ENCODE measurements at places on chromosomes 5 and 9.

DNA sequence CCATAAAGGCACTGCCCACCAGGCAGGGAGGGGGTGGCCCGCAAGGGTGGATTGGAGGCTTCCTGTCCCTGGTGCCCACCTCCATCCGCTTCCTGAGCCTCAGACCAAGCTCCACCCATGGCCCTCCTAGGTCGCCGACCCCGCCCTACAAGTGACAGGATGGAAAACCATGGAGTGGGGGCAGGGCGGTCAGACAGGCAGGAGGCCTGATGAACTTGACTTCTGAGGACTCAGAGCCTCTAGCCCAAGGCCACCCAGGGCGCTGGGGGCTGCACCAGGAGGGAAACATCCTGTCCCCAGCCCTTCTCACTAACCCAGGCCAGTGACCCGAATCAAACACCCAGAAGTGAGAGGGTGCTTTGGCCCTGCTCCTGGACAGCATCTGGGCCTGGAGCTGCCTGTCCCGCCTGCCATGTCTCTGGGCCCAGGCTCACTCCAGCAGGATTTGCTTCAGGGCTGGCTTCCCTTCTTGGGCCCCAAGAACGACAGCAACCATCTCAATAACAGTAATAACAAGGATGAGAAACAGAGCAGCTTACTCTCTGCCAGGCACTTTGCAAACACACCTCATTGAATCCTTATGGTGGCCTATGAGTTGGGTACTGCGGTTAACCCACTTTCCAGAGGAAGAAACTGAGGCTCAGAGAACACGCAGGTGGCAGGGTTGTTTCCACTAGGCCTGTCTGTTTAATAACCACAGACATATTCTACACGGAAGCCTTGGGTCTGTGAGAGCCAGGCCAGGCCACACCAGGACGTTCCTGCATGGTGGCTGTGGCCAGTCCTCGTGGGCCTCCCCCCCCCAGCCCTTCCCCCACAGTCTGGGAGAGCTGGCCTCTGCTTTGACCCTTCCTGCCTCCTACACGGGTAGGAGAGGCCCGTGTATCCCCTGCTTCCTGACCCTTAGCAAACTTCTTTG lies 4.4 kb upstream of the ST6GALNAC6 start:
- DNase-seq, result no peak

DNA sequence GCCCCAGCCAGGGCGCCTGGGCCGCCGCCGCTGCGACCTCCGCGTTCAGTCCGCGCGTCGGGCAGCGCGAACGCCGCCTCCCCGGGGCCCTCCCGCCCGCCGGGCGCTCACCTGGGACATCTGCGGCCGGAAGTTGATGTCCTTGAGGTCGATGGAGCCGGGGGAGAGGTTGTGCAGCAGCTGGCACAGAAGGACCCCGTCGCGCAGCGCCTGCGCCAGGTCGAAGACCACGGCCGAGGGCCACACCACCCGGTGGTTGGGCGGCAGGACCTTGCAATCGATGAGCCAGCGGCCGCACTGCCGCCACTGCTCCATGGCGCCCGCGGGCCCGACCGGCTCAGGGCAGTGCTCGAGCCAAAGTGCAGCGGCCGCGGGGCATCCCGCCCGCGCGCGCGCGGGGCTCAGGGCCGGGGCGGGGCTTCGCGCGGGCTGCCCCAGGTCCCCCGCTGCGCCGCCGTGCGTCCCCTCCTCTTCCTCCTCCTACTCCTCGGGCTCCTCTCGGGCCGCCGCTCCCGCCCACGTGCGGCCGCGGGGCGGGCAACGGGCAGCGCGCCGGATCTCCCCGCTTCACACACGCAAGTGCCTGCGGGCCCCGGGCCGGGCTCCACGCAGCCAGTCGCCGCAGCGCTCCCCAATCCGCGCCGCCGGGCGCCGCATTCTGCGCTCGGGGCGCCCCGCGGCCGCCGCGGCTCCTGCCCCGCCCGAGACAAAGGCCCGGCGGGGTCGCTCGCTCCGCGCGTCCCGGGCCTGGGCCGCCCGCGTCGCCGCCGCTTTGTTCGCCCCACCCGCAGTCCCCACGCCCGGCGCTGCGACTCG lies at the start of gene VAV2:
VAV2 (minus strand) TSS at position 361 of the 816 bp plus-strand sequence; CDS start at position 315, 46 bp downstream.
- DNase-seq, result peak; percentile 87

- no peak for DNase-seq
Measured at GRCh38 chr5:132234684-132235062, 7.0 kb upstream of the P4HA2 start.

- DNase-seq, result peak; percentile 58
Measured at GRCh38 chr9:105127863-105128220, 116.6 kb upstream of the SLC44A1 start.

GRCh38 chr5:74063346-74063745 lies 437.4 kb downstream of the ARHGEF28 start:
- no peak for DNase-seq

DNA sequence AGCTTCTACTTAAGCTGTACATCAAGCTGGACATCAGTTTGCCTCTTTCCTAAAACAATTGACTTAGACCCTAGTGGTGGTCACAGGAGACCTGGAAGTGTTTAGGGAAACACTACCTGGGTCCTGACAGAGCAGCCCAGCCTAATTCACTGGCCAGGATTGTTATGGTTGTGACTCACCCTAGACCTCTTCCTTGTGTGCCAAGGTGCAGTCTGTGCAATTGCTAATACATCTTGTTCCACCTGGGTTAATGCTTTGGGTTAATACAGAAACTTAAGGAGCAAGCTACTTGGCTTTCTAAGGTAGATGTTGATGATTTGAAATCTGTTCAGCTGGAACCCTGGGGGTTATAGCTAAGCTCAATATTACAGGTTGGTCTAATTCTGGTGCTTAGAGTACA lies 48.7 kb upstream of the SLC46A2 start:
- DNase-seq, result no peak

GRCh38 chr5:72408603-72409002 lies 88.4 kb downstream of the PTCD2 start:
- peak; percentile 45 for DNase-seq

- no peak for DNase-seq
Measured at GRCh38 chr5:176788091-176788490, 22.3 kb upstream of the UNC5A start.

DNA sequence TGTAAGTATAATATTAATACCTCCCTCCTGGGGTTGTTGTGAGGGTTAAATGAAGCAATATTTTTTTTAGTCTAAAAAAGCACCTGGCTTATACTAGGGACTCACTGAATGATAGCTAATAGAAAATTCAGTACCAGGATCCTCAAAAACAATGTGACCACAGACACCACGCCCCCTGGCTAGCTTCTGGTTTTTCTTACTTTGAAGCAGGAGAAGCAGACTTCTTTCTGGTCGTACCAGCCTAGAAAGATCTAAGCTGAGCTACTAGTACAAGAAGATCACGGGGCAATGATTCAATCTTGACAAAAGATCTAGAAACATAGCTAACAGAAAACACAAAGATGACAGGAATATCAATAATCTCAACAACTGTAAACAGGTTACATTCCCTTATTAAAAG lies 218.5 kb upstream of the SLC30A5 start:
- no peak for DNase-seq

DNA sequence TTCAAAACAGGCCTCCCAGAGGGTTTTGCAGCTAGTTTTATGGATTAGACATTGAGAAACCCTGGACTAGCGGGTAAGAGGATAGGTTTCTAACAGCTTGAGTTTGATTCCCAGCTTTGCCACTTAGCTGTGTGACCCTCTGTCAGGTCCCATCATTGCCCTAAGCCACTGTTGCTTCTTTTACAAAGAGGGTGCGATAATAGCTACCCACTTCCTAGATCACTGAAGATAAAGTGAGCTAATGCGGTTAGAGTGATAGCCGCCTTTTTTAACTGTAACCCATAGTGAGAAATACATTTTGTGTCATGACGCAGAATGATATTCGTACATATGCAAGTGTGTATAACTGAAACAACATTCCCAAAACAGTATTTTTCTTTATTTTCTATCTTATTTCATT lies 40.3 kb downstream of the CSF1R start:
- DNase-seq, result no peak

DNA sequence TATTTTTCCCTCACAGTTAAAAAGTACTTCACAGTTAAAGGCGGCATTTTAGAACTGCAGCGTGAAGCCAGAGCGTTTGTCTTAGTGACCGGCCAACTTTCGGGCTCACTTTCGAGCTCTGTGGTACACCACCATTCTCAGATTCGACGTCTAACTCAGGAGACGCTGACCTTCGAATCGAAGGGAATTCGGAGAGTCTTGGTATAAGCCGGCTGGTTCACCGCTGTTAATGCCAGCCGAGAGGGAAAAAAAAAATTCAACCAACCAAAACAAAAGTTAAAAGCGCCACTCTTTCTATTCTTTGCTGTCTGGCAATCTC lies 544 bp upstream of the SNX24 start:
- no peak for DNase-seq

DNA sequence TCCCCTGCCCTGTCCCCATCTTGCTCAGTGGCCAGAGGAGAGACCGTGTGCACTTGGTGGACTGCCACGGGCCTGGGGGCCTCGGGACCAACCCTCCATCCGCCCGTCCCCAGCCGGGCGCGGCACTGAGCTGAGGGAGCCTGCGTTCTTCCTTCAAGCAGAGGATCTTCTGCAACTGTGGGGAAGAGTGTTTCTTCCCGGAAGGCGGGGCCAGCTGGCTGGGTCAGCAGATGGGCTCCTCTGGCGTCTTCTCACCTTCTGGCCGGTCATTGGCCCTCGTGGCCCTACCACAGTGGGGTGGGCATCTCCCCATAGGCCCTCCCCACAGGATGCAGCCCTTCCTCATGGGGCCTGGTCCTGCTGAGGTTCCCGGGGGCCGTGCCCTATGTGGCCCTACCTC lies 17.4 kb downstream of the RXRA start:
- DNase-seq, result peak; percentile 55

DNA sequence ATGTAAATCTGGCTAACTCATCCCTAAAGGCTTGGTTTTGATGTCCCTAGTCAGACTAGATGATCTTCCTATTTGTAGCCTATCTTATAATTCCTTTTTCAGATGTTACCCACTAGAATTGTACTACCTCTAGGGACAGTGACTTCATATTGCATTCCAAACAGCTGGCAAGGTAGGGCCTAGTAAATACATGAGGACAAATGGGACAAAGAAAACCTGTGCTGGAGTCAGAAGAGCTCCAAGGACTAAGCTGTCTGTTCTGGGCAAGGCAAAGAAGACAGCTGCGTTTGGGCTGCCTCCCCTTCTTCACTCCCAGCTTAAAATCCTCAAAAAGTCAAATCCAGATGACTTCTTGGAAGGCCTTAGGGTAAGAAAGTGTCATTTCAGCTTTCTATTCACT lies 10.0 kb downstream of the DMXL1 start:
- DNase-seq, result no peak

GRCh38 chr9:87749335-87750035 lies 23.6 kb downstream of the CTSL start:
- no peak for DNase-seq

DNA sequence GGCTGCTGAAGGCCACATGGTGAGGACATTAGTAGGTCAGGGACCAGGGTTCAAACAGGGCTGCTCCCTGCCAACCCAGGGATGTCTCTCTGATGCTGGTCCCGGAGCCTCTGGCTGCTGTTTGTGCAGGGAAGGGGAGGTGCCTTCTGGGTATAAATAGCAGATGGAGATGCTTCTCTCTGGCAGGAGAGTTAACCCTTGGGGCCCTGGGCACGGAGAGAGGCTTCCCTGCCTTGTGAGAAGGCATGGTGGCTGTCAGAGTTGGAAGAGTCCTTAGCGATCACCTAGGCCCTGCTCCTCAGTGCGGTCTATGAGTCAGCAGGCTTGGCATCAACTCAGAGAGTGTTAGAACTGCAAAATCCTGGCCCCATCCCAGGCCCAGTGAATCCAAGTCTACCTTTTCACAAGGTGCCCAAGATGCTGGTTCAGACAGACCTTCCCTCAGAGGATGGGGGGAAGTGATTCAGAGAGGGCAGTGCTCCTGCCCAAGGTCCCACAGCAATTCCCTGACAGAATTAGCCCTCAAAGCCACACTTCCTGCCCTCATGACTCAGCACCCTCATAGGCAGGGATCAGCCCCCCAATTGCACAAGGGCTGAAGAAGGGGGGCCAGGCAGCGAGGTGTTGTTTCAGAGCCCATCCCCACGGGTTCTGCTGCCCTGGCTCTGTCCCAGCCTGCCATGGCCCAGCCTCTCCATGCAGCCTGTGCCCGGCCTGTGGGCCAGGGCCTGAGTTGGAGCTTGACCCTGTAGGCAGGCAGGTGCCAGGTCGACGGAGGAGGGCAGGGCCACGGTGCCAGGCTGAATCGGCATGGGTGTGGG lies 25.6 kb downstream of the CAMK2A start:
- DNase-seq, result peak; percentile 46

DNA sequence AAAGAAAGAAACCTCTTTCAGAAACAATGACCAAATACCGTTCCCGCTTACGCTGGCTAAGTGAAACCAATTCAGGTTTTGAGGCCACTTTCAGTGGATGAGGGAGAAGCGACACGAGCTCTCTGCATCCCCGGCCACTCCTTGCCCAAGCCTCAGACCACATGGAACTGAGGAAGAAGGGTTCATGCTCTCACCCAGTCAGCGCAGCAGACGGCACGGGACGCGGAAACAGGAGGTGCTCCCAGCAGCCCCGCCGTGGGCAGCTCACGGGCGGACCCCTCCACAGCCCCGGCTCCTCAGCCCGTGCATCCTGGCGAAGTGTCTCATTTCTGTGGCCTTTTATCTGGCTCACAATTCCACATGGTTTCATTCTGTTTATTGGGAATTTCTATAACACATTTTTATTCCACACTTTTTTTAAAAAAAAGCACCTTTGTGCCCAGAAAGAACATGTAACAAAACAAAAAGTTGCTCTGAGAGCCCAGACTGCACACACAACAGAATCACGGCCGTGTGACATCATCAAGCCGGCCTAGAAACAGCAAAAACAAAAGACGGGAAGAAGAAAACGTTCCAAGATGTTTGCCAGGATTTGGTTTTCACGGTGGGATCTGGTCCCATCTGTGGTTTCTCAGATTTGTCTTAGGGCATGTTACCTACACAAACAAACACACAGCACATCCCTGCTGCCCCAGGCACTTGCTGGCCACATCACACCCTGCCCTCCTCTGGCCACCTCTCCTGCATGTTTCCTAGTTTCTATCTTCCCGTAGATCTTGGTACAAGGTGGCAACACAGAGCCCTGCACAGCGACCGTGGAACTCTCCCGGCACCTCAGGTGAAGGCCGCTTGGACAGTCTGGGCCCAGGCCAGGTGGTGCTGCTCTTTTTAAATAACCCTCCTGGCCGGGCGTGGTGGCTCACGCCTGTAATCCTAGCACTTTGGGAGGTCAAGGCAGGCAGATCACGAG lies 16.2 kb downstream of the QSOX2 start:
- DNase-seq, result no peak

GRCh38 chr5:159764283-159765134 lies 151.8 kb upstream of the ADRA1B start:
- DNase-seq, result peak; percentile 8

- no peak for DNase-seq
Measured at GRCh38 chr9:126932871-126933321, 18.3 kb downstream of the RALGPS1 start.

DNA sequence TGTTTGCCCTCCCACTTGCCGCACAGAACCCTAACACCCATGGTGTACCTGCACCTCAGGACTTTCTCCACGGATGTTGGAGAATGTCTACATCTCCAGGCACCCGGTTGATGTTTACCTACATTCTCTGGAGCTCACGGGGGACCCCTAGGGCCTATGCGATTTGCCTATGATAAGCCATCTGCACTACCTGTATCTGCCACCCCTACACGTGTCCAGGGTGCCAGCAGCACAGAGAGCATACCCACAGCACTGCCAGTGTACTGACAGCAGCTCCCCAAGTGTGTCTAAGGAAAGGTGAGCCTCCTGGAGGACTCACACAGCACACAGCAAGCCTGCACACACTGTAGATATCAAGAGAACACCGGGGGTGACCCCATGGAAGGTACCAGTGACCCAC lies 31.3 kb upstream of the LMX1B start:
- no peak for DNase-seq

- DNase-seq, result no peak
Measured at GRCh38 chr5:32405507-32405906, 39.0 kb downstream of the ZFR start.

All from suppressor macrophage treated with lipopolysaccharide for 1 hour (primary cell).